ENCODE measurements at places on chromosomes 6 and 20.

GRCh38 chr20:51631011-51631950 is 88.8 kb upstream of the NFATC2 start:
- no peak for DNase-seq

GRCh38 chr6:82084324-82084920 is 163.1 kb downstream of the IBTK start:
- no peak for DNase-seq

- peak; percentile 82 for DNase-seq
Observed at GRCh38 chr20:49507741-49508434, 25.4 kb upstream of the KCNB1 start.

DNA sequence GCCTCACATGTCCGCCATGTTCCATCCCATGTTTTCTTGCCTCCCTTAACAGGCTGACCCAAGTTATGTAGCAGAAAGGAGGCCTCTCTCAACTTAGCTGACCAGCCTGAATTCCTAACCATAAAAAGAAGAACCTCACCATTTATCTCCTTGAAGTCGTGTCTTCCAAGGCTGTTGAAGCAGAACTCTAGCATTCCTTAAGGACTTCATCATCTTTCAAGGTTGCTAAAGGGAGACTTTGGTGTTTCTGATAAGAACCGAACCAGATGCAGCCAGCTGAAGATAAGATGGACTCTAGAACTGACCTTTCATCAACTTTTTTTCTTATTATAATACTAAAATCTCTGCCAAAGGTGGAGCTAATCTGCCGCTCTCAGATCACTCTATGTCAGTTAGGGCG is 571.7 kb upstream of the SLC35B3 start:
- no peak for DNase-seq

- DNase-seq, result peak; percentile 2
Observed at GRCh38 chr6:138987080-138987642, 892 bp downstream of the REPS1 start.

GRCh38 chr20:51586005-51586440 is 43.5 kb upstream of the NFATC2 start:
- DNase-seq, result no peak

GRCh38 chr6:28996844-28997510 is 8.1 kb downstream of the ZNF311 start:
- DNase-seq, result no peak

DNA sequence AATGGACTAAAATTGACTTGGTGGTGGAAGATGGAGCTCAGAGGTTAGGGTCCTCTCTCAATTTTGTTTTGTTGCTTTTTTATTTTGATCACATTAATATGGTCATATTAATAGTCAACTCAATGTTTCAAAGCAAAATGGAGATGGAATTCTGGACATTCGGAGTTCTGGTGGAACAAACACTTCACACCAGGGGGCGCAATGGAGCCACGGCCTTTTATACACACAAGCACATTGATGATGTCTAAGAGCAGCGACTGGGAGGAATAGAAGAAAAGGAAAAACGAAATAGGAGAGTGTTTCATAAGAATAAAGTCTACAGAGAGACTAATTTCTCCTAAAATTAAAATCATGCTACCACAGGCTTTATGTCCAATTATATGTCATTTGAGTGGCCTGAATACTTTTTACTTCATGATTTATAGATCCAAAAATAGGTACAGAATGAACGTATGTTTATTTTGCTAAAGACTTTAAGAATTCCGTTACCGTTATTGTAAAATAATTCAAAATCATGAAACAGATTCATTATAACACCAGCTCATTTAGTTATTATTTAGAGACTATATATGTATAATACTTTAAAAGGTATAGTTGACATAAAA is 197.6 kb upstream of the SASH1 start:
- DNase-seq, result peak; percentile 72

GRCh38 chr6:33206027-33206863 is 1.8 kb downstream of the HSD17B8 start:
- DNase-seq, result no peak
